ENCODE measurements at places on chromosomes 11 and 22.

GRCh38 chr11:2208691-2209369 is 37.2 kb upstream of the TH start:
- no peak for DNase-seq

DNA sequence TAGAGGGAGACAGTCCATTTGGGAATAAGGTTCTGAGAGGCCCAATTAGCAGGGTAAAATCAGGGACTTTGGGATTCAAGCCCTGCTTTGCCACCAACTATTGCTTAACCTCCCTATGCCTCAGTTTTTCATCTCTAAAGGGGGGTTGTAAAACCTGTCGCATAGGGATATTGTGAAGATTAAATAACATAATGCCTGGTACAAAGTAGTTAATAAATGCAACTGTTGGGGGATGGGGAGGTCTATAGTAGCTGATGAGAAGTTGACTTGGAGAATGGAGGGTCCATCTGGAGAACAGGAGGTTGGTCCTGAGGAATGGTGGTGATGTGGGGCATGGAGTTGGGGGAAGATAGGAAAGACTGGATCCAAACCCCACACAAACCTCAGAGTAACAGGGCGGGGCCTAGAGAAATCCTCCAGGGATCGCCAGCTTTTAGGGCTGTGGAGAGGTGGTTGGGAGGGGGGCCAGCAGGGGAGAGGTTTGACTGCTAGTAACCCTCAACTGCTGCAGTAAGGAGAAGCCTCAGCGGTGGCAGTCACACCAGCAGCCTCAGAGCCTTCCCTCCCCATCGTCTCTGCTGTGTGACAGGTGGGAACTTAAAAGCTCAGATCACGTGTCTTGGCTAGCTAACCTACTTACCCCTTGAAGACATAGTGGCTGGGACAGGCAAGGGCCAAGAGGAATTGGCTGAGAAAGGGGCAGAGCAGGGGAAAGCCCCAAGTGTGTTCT is 1.1 kb upstream of the ABCG4 start:
- no peak for DNase-seq

GRCh38 chr11:114239753-114240161 is 56.4 kb upstream of the NNMT start:
- no peak for DNase-seq

DNA sequence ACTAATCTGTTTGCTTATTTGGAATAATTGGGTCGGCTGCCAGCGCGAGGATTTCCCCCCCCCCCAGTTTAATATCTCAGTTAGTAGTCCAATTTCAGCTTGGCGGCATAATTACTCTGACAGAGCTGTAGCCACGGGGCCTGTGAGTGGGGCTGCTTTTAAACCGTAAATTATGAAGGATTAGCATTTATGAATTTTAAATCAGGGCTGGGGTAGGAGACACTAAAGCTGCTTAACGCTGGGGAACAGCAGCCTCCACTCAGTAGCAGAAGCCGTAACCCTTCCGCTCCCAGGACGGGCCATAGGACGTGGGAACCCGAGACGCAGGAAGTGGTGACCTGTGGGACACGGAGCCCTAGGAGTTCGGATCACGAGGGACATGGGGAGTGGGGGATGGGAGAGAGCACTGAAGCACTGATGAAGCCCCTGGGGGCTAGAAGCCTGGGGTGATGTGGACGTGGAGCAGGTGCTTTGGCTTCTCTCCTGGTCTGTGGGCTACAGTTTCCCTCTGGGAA is 66.2 kb upstream of the LMO1 start:
- no peak for DNase-seq

GRCh38 chr11:15690320-15690719 is 575.6 kb downstream of the INSC start:
- DNase-seq = no peak

DNA sequence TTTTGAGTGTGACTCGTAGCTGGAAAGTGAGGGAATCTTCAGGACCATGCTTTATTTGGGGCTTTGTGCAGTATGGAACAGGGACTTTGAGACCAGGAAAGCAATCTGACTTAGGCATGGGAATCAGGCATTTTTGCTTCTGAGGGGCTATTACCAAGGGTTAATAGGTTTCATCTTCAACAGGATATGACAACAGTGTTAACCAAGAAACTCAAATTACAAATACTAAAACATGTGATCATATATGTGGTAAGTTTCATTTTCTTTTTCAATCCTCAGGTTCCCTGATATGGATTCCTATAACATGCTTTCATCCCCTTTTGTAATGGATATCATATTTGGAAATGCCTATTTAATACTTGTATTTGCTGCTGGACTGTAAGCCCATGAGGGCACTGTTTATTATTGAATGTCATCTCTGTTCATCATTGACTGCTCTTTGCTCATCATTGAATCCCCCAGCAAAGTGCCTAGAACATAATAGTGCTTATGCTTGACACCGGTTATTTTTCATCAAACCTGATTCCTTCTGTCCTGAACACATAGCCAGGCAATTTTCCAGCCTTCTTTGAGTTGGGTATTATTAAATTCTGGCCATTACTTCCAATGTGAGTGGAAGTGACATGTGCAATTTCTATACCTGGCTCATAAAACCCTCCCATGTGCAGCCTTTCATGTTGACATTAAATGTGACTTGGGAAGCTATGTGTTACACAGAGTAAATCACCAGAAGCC is 11.0 kb downstream of the OR51E1 start:
- DNase-seq = no peak

DNA sequence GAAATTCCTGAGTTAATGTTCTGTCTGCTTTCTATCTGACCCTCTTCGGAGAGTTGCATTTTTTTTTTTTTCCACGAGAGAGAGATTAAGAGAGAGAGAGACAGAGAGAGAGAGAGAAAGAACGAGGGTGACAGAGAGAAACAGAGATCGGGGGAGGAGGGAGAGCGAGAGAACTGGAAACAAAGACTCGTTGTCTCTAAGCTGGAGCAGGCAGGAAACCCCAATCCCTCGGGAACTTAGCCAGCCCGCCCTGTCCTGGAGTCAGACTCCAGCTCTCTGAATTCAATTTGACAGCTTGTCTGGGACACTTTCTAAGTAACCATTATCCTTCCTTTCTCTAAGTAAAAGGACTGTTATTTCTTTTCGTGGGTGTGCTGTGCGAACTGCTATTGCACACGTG is 76.9 kb downstream of the KCNJ1 start:
- no peak for DNase-seq

DNA sequence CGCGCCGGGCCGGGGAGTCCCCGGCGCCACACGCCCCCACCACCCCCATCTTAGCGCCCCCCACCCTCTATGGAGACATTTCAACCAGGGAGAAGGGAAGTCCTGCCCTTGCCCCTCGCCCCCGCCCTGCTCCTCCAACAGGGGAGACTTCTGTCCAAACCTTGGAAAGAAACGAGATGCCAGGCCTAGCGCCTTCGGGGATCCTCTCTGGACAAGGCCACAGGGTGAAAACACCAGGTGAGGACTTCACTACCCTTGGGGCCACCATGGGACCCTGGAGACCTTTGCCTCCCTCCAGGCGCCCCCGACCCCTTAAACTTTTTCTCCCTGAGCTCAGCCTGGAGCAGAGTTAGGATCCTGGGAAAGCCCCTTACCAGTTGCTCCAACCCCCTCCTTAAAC is 11.6 kb upstream of the NPAS4 start:
- DNase-seq = no peak

GRCh38 chr11:105219670-105220069 is 80.1 kb upstream of the CARD18 start:
- DNase-seq = no peak

DNA sequence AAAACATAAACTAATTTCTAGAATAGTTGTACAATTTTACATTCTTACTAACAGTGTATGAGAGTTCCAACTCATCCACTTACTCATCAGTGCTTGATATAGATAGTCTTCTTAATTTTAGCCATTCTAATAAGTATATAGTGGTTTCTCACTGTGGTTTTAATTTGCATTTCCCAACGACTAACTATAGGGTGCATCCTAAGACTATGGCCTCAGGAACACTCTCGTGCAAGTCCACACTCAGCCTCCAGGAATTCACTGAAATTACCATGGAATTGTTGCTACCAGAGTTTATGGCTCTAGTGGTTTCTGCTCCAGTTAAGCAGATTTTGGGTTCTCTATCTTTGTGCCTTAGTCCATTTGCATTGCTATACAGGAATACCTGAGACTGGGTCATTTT is 60.1 kb upstream of the GUCY1A2 start:
- DNase-seq = no peak

GRCh38 chr11:34513682-34514449 is at the start of gene ELF5:
Gene ELF5, minus strand, starts transcription at chr11:34513794. Its CDS starts 8,045 bp downstream, at chr11:34505749.
- no peak for DNase-seq

DNA sequence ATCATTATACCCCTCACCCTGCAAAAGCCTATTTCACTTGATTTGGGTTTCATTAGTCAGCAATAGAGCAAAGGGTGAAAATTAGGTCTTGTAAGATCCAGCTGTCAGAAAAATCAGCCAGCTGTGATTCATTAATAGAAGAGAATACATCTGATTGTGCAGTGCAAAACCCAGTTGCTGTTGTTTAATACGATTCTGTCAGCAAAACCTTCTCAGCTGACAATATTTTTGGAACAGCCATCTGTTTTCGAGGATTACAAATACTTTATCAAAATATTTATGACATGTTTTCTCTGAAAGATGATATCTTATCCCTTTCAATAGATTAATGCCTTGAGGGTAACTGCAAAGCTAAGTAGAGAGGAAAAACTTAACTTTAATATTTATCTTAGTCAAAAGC is 1354.0 kb upstream of the RAG2 start:
- no peak for DNase-seq

GRCh38 chr22:24284747-24285203 is 14.1 kb downstream of the SPECC1L start:
- no peak for DNase-seq

- no peak for DNase-seq
These were observed 17.1 kb downstream of the YPEL1 start for GRCh38 chr22:21718499-21718898.

- DNase-seq = no peak
These were observed 21.8 kb upstream of the SMIM35 start for GRCh38 chr11:118108513-118108912.

DNA sequence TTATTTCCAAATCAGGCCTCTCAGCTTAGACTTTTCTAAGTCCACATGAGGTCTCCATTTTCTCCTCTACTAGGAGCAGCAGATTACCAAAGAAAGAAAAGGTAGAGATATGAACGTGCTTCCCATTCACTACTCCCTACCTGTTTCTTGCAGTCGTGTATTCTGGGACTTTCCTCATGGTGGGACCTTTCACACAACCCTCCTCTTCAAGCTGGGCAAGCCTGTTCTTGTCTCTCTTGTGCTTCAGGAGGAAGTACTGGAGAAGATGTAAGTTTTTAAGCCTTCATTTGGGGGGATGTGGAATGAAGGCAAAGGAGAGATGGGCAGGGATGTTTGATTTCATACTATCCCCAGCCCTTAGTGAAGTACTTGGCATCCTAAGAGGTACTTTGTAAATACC is 128.8 kb upstream of the SESN3 start:
- no peak for DNase-seq

- no peak for DNase-seq
These were observed 45.5 kb downstream of the CELSR1 start for GRCh38 chr22:46491946-46492345.

DNA sequence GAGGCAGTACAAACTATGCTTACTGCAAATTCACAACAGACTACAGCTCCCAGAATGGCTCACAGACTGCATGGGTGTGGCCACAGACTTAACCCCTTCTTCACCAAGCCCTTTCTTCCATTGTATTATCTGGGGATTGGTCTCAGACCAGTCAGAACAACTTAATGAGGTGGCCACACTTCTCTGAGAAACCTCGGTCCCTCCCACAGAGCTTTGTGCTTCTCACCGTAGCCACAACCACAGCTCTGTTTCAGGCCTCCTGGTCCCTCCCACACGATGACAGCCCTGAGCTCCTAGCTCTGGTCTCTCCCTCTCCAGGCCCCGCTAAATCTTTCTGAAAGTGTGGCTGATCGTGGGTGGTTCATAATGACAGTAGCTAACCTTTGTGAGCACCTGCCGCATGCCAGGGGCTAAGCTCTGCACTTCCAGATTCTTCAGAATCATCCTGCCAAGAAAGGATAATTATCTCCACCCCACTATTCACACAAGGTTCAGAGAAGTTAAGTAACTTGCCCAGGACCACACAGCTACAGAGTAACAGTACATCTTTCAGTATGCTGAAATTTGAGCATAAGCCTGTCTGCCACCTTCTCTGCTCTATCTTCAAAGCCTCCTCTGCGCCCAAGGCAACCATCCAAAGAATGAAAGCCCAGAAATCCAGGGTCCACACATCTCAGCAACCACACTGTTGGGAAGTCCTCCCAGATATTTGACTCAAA is 5.4 kb downstream of the PDE2A start:
- no peak for DNase-seq

- no peak for DNase-seq
These were observed 96.9 kb downstream of the FAM76B start for GRCh38 chr11:95692526-95693260.

- DNase-seq = peak; percentile 67
These were observed at the start of gene CASP4 for GRCh38 chr11:104968355-104968855. Gene CASP4, minus strand, starts transcription at chr11:104968574. Its CDS starts 49 bp downstream, at chr11:104968525.

DNA sequence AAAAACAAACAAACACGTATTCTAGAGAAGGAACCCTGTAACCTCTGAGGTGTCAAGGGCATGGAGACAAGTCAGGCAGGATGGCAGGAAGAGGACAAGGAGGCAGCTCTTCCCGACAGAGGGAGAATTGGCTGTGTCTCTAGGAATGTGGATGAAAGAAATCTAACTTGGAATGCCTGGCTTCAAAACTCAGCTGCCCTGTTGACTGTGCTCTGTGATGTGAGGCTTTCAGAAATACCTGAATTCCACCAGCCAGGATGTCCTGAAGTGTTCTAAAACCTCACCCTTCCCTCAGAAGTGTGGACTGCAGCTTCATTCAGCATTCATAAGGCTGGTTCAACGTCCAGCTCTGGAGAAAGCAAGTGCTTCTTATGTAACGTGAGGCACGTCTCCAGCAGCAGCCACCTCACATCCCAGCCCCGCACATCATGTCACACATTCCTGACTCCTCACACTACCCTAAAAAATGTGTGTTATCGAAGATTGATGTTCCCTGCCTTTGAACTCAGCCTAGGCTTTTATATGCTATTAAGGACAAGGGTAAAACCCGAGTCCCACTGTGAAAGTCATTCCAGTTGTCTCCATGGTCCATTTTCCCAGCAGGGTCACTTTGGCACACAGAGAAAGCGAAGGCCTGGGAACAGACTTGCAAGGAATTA is 398.9 kb downstream of the ETS1 start:
- DNase-seq = no peak

- no peak for DNase-seq
These were observed 14.5 kb upstream of the ARHGAP42 start for GRCh38 chr11:100672498-100673033.

DNA sequence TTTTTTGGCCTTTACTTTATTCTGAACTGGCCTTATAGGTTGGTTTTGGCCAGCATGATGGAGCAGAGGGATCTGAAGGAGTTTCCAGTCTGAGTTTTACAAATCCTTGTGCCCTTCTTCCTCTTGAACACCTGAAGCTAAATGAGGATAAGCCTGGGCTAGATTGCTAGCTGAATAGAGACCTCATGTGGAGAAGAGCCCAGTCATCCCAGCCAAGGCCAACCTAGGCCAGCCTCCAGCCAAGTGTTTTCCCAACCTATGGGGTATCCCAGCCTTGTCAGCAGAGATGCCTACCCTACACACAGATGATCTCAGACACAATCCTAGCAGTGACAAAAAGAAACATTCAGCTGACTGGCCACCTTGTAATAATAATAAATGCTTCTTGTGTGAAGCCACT is 966 bp upstream of the CASP12 start:
- DNase-seq = no peak

GRCh38 chr11:11782532-11783110 is 59.2 kb upstream of the USP47 start:
- no peak for DNase-seq
